Stimulated activated naive CD8-positive, alpha-beta T cell treated with anti-CD3 and anti-CD28 coated beads, Interleukin-15, amount 100 ng/mL, for 72 hours (primary cell): ENCODE measurements at places on chromosomes 11 and 22.

DNA sequence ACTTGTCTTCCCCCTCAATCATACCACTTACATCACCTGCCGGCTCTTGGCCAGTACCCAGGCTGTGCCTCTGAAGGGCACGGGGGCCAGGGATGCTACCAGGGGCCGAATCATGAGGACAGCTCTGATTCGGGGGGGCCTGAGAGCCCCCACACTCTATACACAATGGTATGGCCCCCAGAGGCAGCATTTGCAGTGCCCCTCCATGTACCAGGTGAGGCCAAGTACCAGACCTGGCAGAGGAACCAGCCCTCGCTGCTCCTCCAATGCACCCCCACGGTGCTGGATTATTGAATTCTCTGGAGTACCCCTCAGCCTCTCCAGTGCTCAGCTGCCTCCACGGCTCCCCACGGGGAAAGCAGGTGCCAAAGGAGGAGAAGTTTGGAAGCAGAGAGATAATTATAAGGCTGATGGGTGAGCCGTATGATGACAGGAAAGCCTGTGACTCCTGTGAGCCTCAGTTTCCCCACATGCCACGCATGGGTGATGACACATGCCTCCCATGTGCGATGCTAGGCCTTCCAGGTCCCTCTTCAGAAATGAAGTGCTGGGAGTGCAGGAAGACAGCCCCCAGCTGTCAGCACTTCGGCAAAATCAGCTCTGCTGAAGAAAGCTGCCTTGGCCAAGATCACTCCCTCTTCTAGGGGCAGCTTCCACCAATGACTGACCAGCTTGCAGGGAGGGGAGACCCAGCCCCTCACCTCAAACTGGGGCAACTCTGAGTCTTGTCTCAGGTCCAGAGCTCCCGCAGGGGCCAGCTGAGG is 69.9 kb downstream of the THAP12 start:
- no peak for DNase-seq

DNA sequence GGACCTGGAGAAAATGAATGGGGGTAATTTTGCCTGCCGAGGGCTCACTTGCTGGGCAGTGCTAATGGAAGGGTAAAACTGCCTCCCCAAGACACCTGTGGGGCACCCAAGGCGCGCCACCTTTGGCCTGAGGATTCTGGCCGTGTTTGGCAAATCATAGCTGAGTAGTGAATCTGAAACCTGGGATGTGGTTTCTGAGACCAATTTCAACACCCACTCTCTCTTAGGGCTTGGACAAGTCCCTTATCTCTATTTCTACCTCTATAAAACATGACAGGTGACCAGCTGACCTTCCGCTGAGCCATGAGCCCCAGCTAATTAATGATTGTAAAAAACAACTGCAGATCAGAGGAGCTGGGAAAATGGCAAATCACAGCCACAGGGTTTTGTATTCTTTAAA is 1.5 kb upstream of the PACSIN3 start:
- DNase-seq = no peak

DNA sequence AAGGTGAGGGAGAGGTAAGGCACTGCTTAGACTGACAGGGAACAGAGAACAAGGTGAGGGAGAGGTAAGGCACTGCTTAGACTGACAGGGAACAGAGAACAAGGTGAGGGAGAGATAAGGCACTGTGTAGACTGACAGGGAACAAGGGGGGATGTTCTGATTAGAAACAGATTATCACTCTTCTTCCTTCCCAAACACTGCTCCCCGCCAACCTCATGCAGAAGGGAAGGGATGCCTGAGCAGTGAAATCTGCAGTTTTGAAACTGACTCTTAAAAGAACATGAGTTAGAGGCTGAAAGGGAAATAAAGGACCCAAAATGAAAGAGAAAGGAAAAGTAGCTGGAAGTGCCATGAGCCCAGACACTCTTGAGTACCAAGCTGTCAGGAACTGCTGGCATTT is 29.8 kb downstream of the NEFH start:
- DNase-seq = no peak

DNA sequence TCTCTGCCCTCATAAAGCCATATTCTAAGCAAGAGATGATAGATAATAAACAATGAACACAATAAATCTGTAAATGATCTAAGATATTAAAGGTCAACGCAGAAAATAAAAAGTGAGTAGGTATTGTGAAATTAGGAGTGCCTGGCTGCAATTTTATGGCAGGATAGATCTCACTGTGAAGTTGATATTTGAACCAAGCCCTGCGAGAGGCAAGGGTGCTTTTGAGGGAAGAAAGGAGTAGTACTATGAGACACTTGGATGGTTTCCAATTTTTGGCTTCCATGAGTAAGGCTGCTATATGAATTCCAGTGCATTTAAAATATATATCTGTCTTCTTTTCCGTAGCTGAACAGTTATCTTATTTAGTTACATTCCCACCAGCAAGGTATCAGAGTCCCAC is 720.0 kb upstream of the CNTN5 start:
- no peak for DNase-seq

GRCh38 chr11:124829986-124830385 is 29.8 kb upstream of the MSANTD2 start:
- DNase-seq = no peak

GRCh38 chr11:35980686-35981390 is 37.0 kb downstream of the LDLRAD3 start:
- no peak for DNase-seq

- DNase-seq = no peak
These were observed 9.4 kb upstream of the FANCF start for GRCh38 chr11:22634897-22635629.

GRCh38 chr11:102204174-102204573 is 93.9 kb downstream of the YAP1 start:
- no peak for DNase-seq

- DNase-seq = peak; percentile 20
These were observed 723 bp upstream of the CD82 start for GRCh38 chr11:44564670-44565210.

- no peak for DNase-seq
These were observed 940.0 kb downstream of the BRD1 start for GRCh38 chr22:48887394-48888332.

DNA sequence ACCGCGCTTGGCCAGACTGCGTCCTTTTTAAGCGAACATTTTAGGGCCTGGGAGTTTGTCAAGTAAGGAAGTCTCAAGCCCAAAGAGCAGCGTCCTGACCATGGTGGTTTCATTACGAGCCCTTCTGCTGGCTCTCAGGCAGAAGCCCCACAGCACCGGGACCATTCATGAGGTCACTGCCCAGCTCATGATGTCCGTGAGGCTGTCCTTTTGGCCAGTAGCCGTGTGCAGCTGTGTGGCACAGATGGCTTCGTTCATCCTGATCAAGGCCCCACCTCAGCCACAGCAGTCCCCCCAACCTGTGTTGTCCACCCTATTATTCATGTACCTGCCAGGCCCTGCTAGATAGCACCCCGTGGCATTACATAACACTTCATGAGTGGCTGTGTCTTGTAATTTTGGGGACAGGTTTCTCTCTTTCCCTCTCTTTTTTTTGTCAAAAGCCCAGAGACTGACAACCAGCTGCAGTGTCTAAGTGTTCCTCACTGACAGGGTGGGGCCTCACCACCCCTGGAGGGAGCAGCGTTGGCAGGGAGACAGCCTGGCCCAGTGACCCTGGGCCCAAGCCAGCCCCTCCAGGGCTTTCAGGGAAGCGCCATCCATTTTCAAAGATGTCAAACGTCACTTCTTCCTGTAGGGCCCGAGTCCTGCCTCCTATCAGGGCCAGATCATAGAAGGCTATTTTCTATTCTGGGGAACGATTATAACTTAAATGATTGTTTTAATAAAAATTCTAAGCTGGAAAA is 21.8 kb upstream of the CABP7 start:
- DNase-seq = no peak

DNA sequence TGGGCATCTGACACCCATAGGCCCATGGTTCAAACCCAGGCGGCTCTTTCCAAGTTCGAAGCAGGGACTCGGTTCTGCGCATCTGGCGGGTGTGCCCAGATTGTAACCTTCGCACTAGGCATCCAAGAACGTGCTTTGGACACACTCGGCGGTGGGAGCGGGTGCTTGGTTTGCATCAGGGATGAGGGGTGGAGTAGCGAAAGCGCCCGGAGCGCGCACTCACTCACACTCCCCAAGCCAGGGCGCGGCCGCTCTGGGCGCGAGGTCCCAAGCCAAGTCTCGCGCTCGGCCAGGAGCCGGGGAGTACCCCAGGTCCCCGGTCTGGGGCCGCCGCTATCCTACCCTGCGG is 243 bp upstream of the SYT9 start:
- DNase-seq = no peak
